ENCODE measurements at places on chromosomes 6 and 20.

- DNase-seq, result no peak
These were observed 7.5 kb upstream of the DST start for GRCh38 chr6:56650191-56650590.

- DNase-seq, result no peak
These were observed 29.0 kb downstream of the CD83 start for GRCh38 chr6:14146506-14147096.

- peak; percentile 72 for DNase-seq
These were observed 59.6 kb upstream of the QKI start for GRCh38 chr6:163354761-163355425.

GRCh38 chr20:56779452-56780143 is 150.5 kb downstream of the TFAP2C start:
- DNase-seq, result no peak

GRCh38 chr20:11337361-11338130 is 580.1 kb upstream of the BTBD3 start:
- DNase-seq, result no peak

DNA sequence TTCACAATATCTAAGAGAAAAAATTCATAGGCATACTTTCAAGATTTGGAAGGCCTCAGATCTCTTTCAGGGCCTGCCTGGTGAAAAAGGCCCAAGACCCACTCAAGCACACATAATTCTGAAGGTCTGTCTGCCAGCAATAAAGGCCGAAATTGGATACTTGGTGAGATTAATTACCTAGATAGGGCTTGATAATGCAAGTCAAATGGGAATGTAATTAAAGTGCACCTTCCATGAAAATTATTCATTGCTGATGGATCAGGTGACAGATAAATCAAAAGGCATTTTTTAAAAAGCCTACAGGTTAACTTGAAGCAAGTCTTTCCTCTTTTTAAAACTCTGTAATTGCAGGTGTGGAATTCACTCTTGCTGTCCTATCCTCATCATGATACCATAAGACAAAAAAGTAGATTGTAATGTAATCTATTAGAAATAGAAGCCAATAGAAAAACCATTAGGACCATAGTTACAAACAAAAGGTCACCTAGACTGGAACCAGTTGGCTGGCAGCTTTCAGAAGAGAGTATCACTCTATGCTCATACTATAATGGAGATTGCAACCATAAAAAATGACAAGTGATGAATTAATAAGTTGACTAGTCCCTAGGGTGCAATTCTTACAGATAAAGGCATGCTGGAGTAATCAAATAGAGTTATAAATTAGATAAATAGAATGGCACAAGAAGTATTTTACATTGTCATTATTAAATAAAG is 77.3 kb downstream of the EPHA7 start:
- DNase-seq, result no peak

GRCh38 chr6:142510211-142510610 is 208.4 kb downstream of the ADGRG6 start:
- no peak for DNase-seq

DNA sequence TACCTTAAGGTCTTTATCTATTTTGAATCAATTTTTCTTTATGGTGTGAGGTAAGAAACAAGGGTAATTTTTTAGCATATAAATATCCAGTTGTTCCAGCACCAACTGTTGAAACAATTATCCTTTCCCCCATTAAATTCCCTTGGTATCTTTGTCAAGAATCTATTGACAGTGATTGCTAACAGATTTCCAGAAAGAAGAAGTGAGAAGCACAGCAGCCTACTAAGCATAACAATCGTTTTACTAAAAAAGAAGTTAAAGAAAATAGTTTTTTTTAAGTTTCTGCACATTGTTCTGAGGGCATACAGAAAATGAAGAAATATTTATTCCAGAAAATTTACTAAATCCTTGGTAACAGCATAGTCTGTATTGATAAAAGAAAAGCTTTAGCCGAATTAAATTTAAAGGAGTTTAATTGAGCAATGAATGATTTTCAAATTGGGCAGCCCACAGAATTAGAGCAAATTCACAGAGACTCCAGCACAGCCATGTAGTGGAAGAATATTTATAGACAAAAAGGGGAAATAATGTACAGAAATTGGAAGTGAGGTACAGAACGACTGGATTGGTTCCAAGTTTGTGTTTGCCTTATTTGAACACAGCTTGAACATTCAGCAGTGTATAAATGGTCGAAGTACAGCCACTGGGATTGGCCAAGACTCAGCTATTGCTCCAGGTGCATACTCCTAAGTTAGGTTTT is 97.9 kb upstream of the UST start:
- no peak for DNase-seq

- no peak for DNase-seq
These were observed 35.0 kb upstream of the BTBD3 start for GRCh38 chr20:11882651-11883050.

DNA sequence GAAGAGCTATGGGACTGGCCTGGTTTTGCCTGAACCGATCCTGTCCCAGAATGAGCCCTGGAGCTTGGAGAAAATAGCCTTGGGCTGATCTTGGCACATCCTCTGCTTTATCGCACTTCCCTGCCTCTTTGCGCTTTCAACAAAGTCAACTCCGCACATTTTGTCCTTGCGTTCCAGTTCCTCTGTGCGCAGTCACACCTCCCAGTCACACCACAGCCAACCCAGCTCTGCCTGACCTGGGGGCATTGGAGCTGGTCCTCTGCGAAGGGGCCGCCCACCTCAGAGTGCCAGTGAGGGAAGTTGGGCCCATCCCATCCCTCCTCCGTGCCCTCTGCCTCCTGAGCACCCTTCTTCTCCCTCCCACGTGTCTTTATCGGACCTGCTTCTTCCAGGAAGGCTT is 16.9 kb upstream of the UQCC2 start:
- no peak for DNase-seq

- DNase-seq, result no peak
These were observed 16.7 kb downstream of the TSBP1 start for GRCh38 chr6:32355018-32355417.

- DNase-seq, result peak; percentile 8
These were observed 333.7 kb downstream of the ZFAND3 start for GRCh38 chr6:38153076-38153797.

GRCh38 chr6:74671558-74672025 is 534.3 kb downstream of the COL12A1 start:
- peak; percentile 65 for DNase-seq

DNA sequence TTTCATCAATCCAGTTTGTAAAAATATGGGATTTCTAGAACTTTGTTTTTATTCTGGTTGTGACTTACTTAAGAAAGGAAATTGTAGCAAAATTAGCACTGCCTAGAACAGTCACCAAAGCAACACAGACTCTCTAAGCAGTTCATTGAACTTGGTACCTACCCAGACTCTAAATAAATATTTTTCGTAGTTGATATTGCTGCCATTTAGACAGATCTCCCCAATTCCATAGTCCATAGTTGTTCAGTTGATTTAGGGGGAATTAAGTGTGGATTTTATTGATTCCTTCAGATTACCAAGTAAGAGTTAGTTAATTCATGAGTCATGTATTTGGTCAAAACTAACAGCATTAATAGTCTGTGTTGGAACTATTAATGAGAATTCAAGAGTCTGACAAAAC is 822.5 kb downstream of the DHX35 start:
- no peak for DNase-seq

DNA sequence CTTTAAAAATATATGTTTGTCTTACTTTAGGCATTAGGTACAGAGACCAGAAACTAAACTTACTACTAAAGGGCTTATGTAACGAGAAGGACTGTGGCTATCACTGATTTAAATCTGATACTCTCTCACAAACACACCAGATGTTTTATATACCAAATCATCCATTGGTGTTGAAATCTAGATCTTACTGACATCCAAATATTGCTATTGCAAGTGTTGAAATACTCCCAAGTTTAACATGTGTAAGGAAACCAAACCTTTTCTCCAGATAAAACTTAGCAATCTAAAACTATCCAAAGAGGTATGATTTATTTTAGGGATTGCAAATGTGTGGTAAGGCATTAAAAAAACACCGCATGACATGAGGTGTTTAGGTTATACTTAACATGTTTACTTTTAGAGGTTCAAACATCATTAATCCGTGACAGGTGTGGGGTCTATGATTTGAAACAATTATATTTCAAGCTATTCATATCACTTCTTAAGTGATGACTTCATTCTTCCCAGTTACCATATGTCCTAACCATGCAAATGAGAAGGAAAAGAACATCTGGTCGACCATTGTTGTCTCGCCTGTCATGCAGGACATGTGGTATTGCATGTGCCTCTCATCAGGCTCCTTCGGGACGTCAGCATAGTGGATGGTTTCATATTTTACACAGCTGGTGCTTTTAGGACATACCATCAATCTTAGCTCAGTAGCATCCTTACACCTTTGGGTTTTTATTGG is 168.3 kb upstream of the SPACA1 start:
- no peak for DNase-seq

DNA sequence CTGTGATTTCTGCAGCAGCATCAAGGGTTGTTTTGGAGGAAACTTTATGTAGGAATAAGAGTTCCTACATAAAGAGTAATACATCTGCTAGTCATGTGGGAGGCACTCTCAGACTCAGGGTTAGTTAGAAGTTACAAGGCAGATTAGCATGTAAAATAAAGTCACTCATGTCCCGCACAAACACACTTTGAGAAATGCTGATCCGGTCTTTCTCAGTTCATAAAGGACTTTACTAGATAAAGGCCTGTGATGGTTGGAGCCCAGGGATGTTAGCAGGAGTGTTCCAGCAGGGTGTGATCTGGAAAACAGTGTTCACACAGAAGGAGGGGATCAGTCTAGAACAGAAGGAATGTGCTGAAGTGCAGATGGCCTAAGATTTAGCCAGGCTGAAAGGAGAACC is 33.1 kb upstream of the NOP56 start:
- no peak for DNase-seq

- no peak for DNase-seq
These were observed 21.0 kb downstream of the SULF2 start for GRCh38 chr20:47764154-47764733.

DNA sequence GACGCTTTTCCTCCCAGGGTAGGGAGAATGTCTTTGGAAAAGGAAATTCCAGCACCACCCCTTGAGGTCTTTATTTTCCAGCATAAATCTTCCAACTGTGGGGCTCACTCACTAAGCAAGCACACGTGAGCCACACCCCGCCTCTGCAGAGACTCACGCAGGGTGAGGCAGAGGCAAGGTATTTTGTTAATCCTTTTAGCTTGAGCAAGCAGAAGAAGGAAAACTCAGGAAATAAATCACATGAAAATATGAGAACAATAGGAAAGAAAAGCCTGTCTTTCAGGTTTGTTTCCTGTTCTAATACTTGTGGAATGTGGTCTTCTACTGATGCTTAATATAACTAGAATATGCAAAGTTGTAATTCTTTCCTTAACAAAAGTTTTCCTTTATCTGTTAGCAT is 4.1 kb upstream of the PHACTR2 start:
- peak; percentile 81 for DNase-seq

DNA sequence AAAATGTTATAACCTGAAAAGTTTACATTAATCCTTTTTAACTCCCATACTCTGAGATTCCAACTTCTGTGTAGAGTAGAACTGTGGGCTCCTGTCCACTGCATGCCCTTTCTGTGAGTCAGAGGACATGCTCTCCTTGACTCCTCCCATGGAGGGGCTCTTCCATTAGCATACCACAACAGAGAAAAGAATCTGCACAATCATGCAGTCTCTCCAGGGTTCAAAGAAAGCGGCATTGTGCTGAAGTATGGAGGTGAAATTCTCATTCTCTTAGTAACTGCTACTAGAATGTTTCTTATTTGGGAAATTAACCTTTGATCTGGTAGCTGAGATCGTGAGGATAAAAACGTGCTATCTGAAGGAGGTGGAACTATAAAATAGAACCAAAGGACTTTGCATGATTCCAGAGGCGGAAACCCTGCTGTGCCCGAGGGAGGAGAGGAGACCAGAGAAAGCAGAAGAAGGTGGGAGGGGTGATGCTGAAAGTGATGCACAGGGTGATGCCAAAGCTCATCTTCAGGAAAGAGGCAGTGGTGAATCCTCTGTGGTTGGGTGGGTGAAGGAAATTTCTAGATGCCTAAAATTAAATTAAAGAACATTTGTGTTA is 202.2 kb upstream of the PCSK2 start:
- no peak for DNase-seq

- DNase-seq, result no peak
These were observed 356.9 kb downstream of the ARHGAP18 start for GRCh38 chr6:129353067-129353466.

- no peak for DNase-seq
These were observed 11.1 kb downstream of the SAMD3 start for GRCh38 chr6:130211691-130212090.

DNA sequence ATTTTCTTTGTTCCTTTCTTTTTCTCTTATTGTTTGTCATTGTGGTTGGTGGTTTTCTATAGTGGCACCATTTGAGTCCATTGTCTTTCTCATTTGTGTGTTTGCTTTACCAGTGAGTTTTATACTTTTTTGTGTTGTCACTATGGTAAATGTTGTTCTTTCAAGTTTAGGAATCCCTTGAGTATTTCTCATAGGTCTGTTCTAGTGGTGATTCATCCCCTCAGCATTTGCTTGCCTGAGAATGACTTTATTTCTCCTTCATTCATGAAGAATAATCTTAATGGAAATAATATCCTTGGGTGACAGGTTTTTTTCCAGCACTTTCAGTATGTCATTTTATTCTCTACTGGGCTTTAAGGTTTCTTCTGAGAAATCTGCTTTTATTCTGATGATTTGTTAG is 209.2 kb upstream of the ASCC3 start:
- DNase-seq, result peak; percentile 33

DNA sequence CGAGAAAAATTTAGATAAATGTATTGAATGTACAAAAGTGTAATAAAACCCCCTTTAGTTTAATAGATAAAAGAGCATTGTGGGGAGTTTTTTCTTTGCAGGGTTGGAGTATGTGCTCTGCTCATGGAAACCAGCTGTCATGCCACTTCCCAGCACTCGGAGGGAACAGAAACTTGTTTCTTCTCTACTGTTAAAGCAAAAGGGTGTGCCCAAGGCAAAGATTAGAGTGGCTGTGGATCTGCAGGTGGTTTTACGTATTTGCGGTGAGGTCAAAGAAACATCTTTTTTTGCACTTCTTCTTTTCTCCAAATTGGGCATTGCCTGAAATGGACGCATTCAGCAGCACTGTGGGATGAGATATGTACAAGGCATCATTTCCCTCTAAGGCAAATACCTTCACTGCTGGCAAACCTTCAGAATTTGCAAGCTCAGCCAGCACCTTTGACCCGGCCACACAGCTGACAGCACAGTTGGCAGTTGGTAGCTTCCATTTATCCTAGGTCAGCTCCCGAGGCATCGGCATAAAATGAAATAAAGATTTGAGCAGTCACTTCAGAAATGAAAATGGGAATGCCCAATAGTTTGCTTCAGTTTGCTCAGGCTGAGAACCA is 178.4 kb upstream of the EYA4 start:
- DNase-seq, result peak; percentile 4

DNA sequence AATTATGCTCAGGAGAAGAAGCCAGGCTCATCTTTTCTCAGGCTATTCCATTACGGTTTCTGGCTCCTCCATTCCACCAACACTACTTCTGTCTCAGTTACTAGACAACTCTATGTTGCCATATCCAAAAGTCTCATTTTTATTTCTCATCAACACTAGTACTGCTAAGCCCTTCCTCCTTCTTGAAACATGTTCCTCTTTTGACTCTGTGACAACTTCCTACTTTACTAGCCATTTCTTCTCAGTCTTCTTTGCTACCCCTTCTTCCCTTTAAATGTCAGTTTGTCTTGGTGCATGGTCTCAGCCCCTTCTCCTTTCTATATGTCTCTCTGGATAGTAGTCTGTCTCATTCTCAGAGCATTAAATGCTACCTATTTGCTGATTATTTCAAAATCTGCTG is 7.1 kb upstream of the ADGRG6 start:
- no peak for DNase-seq

- DNase-seq, result no peak
These were observed 21.1 kb upstream of the TAGAP start for GRCh38 chr6:159065759-159066329.

- DNase-seq, result peak; percentile 64
These were observed 663 bp downstream of the FYN start for GRCh38 chr6:111872401-111873177.

All from fibroblast of pulmonary artery (primary cell).